Epithelial cell of alveolus of lung (primary cell): ENCODE measurements at places on chromosomes 7 and 10. TPM values are rescaled to one million over a fixed set of nuclear protein-coding genes. Genes with fewer than 3 reads are reported as not detected.

Gene AKR1C4
- not detected in 2 replicates for total RNA-seq

Gene TFR2
- total RNA-seq = 0.64 and 1.6 TPM in 2 replicates

Gene FAM25A
- not detected in 2 replicates for total RNA-seq

Gene PRF1
- not detected in 2 replicates for total RNA-seq

Gene NEURL1
- 0.13 TPM in 1 of 2 replicates, not detected in the other for total RNA-seq

Gene CYP2C9
- total RNA-seq = not detected in 2 replicates

Gene SH2B2
- 1.1 and 7.0 TPM in 2 replicates for total RNA-seq
